RCC 7860 (cell line): ENCODE measurements at places on chromosomes 11 and 22.

DNA sequence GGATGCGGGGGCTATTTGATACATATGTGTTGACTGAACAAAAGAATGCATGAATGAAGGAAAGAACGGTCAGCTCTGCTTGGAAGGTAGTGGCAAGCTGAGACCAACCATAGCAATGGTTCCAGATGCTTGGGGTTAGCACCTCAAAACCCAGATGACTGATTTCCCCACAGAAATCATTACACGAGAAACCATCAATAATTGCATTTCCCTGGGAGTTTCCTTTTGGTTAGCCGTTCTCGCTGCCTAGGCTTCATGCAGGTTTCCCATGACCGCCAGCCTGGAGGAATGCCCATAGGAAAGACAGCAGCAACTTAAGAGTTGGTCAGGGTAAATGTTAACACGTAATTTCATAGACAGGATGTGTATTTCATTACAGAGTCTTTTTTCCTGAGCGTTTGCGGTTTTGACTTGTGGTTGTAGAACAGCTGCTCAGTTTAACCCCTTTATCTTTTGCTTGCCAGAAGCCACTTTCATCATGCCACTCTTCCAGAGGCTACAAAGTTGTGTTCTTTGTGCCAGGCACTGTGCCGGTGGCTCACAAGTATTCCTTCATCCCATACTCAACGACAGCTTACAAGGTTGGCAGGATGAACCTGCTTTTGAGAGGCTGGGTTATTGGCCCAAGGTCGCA lies 2.8 kb downstream of the IL17RA start:
- peak; percentile 9 for DNase-seq

DNA sequence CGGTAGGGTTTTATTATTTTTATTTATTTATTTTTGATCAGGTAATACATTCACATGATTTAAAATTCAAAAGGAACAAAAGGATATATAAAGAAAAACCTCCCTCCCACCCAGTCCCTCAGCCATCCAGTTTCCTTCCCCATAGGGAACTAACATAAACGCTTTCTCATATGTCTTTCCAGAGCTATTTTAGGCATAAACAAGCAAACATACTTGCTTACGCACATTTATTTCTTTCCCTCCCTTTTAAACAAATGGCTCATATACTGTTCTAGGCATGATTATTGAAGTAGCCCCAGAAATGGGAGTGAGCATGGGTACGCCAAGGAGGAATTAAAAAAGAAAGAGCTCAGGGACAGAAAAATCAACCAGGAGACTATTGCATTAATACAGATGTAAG lies 63.7 kb downstream of the LIF start:
- no peak for DNase-seq

DNA sequence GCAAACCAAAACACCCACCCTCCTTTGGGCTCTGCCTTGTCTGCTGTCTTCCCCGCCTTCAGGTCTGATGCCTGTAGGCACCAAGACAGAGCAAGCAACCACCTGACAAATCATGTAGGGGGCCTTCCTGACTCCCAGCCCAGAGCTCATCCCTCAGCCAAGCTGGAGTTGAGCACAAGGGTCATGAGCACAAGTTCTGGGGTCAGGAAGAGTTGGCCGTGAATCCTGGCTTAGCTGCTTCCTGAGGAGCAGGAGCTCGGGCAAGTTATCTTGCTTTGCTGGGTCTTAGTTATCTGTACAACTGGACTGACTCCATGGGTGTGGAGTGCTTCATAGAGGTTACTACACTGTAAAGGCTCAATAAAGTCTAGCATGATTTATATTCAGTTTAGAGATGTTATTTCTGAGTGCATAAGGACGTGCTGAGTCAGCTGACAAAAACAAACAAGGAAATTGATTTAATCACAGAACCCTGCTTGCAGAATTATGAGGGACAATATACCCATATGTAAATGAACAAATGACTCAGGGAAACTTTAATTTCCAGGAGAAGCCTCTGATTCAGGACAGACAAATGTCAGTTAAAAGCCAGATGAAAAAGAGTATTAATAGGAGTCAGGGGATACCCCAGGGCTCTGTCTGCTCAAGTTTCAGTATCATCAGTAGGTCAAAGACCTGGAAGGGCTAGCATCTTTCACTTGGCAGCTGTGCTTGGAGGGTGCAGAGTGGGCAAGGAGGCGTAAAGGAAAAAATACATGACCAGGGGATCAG lies 15.0 kb upstream of the APOA1 start:
- no peak for DNase-seq

DNA sequence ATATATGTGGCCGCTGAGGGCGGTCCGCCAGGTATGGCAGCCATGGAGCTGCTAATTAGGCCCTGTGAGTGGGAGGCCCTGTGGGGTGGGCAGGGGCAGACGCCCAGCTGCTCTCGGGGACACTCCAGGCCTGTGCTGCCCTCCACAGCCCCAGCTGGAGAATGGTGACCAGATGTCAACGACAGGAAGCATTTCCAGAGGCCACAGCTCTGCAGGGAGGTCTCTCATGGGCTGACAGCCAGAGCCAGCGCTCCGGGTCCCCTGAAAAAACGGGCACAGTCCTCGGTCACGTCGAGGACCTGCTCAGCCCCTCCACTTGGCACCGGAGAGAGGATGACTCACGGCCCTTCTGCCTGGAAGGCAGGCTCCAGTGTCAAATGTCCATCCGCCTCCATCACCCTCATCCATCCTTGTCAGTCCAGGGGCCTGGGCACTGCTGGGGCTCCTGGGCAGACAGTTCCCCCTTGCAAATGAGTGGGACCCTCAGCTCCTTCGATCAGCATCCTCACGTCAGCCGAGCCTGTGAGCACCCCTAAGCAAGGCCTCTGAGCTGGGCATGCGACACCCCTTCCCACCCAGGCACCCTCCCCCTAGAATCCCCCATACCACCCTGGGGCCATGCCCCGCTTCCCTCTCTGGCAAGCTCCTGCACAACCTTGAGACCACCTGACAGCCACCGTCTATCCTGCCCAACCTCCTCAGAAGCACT lies 1.9 kb downstream of the BID start:
- DNase-seq = peak; percentile 62

DNA sequence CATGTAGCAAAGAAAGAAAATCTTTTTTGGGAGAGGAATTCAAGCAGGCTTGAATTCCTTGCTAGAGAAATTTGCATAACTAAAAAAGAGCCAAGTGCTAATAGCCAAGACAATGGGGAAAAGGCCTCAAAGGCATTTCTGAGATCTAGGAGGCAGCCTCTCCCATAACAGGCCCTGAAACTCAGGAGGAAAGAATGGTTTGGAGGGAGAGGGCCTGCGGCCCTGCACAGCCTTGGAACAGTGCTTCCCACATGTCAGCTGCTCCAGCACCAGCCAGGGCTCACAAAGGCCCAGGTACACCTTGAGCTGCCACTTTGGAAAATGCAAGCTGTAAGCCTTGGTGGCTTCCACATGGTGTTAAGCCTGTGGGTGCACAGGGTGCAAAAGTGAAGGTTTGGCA lies 55.5 kb upstream of the TSPAN18 start:
- DNase-seq = no peak

- DNase-seq = no peak
Observed at GRCh38 chr22:22667966-22668880, 23.8 kb downstream of the GGTLC2 start.

DNA sequence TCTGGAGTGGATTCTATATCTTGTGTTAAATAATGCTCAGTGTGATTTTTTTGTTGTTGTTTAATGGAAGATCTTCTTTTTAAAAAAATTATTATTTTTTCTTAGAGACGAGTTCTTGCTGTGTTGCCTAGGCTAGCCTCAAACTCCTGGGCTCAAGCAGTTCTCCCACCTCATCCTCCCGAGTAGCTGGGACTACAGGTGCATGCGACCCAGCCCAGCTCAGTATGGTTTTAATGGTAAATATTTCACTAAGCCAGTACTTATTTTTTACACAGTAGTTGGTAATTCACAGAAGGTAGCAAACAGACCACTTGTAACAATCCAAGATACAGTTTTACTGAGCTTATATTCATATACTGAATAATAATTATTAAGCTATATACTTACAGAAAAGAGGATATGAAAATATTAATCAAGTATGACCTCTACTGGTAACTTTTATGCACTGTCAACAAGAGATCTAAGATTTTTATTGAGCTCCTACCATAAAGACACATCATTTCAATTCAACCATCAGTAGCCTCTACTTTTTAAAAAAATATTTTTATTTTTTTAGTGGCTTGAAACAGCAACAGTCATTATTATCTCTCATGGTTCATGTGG lies 6.1 kb upstream of the CD59 start:
- peak; percentile 34 for DNase-seq

DNA sequence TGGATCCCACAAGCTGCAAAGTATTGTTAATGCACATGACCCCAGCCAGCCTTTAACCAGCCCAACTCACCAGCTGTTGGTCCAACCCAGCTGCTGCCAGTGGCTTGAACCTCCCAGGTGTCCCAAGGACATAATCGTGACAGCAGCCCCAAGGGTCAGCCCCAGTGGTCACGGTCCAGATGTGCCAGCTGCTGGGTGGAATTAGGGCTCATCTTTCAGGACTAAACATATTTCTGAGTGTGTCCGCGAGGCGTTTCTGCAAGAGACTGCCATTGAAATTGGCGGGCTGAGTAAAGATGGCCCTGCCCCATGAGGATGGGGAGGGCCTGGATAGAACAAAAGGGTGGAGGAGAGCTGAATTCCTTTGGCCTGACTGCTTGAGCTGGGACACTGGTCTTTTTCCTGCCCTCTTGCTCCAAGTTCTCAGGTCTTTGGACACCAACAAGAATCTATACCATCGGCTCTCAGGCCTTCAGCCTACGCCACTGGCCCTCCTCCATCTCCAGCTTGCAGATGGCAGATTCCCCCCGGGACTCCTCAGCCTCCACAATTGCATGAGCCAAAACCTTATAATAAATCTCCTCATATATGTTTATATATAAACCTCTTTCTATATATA lies 240.2 kb downstream of the MN1 start:
- no peak for DNase-seq

DNA sequence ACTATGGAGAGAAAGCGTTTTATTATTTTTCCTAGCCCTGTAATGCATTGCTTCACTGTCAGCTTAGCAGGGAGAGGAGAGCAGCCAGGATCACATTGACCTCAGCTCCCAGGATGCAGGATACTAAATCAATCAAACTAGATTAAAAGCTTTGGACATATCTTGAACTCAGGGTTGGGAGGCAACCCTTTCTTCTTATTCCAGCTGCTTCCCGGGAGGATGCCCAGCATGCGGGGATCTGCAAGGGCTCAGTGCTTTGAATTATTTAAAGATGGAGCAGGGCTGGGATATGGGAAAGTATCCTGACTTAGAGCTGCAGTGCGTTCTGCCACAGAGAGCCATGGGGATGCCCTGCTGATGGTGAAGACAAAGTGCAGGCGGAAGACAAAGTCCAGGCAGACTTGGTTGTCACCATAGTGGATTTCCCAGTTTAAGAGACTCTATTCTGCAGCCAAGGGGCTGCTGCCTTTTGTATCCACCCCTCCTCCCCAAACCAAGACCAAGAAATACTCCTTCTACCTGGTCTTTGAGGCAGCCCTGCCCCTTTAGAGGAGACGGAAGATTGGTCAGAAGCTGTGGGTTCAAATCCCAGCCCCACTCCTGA lies 1035.0 kb downstream of the TBC1D22A start:
- DNase-seq = no peak

GRCh38 chr22:33519974-33520903 lies 400.0 kb downstream of the LARGE1 start:
- DNase-seq = no peak

DNA sequence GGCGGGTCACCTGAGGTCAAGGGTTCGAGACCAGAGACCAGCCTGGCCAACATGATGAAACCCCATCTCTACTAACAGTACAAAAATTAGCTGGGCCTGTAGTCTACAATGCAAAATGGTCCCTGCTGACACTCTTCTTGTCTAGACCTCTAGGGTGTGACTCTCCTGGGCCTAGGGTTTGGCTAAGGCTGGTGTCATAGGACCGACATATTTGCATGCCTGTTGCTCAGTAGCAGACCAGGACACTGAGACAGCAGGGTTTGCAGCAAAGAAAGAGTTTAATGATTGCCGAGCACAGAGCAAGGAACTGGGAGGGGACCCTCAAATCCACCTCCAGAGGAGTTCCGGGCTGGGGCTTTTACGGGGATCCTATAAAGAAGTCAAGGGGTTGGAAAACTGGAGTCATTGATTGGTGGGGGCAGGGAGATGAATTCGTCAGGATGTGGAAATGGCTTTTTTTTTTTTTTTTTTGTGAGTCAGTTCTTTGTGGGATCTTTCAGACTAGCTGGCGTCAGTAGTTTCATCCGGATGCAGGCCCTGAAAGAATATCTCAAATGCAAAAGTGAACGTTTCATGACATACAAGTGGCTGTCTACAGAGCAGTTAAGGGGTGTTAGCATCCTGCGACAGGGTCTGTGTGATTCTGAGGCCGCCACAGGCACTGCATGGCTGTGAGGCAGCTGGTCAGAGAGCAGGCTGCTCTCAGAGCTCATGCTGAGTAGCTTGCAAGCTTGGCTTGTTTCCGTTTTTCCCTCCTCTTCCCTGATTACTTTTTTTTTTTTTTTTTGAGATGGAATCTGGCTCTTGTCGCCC lies 27.2 kb upstream of the A4GALT start:
- peak; percentile 52 for DNase-seq

DNA sequence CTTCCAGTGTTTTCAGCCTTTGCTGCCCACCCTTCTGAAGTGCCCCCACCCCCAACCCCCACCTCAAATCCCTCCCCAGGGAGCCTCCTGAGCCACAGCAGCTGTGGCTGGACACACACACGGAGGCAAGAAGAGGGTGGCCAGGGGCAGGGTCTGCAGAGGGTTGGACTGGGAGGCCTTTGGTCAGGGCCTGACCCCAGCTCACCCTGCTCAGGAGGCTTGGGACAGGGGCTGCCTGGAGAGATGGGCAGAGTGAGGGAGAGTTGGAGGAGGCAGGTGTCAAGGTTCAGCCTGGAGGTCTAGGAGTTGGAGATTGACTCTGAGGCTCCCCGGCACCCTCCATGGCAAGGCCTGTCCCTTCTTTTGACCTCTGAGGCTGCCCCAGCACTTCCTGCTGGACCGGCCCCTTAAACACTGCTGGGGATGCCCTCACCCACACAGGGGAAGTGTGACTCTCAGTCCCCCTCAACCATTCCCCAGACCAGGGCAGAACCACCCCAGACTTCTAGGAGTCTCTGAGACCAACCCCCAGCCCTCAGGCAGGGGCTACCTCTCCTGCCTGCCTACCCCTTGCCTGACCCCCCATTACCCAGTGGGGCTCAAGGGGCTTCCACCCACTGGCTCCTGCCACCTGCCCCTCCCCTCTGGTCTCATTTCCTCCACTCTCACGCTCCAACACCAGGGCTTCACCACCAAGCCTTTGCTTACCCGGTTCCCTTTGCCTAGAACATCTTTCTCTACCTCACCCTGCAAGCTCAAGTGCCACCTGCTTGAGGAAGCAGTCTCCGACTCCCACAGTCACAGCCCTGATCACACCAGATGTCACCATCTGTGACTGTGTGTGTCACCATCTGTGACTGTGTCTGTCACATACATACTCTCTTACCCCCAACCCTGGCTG lies 8.6 kb downstream of the ARAP1 start:
- DNase-seq = no peak

GRCh38 chr11:2137202-2138067 lies 1.8 kb downstream of the IGF2 start:
- DNase-seq = no peak

DNA sequence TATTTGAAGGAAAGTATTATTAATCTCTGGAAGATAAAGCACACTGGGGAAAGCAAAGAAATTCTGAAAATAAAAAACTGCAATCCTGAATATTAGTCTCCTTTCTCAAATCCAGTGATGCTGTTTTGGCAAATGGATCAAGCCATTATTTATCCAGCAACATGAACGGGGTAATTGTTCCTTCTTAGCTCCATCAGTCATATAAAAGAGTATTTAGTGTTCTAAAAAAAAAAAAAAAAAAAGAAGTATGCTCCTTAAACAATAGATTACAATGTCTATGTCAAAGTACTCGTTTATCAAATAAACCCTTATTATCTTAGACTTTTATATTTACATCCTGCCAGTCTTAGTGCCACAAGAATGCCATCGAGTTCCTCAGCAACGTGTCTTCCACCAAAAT lies 1.3 kb downstream of the RDX start:
- no peak for DNase-seq
